ENCODE measurements at places on chromosomes 3 and 15.

- DNase-seq, result no peak
Observed at GRCh38 chr3:190044974-190045373, 75.7 kb downstream of the P3H2 start.

DNA sequence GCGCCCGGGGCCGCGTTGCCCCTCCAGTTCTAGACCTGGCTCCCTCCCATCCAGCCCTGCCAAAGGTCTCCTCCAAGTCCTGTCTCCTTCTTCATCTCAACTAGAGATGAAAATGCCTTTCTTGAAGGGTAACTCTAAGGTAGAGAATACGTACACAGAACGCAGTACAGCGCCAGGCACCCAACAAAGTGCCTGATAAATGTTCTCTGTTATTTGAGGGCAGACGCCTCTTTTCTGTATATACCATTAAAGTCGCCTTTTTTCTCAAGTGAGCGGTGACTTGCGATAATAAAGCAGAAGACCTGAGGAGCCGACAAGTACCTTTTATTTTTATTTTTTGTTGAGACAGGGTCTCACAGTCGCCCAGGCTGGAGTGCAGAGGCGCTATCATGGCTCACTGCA lies 809 bp downstream of the CRTAP start:
- no peak for DNase-seq

- no peak for DNase-seq
Observed at GRCh38 chr15:36617529-36618196, 38.2 kb downstream of the CDIN1 start.

DNA sequence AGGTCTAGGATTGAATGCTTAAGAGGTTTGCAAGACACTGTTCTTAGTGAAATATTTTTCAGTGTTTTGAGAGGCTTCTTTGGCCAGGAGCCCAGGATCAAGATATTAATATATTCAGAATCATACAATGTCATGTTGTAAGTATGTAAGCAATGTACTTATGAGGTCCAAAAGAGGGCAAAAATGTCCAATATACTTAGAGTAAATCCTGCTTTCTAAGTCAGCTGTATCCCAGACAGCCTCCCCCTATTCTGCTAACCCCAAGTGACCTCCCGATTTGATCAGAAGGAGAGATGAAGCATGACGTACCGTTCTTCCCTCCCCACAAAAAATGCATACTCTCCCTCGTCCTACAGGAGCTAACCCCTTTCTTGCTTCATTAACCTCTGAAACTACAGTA lies 70.9 kb downstream of the CHAC1 start:
- DNase-seq, result no peak

DNA sequence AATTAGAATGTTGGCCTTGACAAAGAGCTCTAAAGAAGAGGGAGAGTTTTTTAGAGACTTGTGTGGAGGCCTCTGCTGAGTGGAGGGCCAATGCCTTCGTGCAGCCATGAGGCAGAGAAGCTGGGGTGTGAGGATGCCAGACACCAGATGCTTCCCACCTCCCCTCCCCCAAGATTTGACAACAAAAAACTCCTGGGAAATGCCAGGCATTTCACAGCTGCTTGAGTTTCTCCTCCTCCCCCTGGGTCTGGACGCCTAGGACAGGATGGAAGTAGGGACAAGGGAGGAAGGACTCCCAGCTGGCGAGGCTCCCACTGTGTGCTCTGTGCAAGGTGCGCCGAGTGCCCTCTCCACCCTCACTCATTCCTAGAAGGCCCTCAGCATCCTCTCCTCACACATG lies 20.1 kb downstream of the TGM4 start:
- no peak for DNase-seq

All from stimulated activated CD8-positive, alpha-beta memory T cell treated with anti-CD3 and anti-CD28 coated beads, Interleukin-7, amount 100 ng/mL, for 1 hour (primary cell).